ENCODE measurements at places on chromosomes 7 and 10. TPM values are rescaled to one million over a fixed set of nuclear protein-coding genes. Genes with fewer than 3 reads are reported as not detected.

DNA sequence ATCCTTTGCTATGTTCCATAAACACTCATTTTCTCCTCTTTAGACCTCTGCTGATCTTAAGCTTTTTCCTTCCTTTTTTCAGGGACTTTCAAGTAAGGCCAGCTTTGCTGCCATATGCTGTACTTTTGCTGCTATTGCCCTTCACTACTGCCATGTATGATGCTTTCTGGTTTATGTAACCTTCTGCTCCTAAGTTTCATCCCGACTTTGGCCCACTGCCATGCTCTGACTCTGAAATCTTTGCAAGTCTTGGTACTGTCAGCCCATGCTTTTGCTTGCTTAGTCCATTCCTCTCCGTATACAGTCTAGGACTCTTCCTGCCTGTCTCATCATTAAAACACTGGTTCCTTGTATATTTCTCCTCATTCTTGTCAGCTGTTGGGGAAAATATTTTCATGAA lies 152.4 kb downstream of the RNF133 start:
- no peak for DNase-seq

DNA sequence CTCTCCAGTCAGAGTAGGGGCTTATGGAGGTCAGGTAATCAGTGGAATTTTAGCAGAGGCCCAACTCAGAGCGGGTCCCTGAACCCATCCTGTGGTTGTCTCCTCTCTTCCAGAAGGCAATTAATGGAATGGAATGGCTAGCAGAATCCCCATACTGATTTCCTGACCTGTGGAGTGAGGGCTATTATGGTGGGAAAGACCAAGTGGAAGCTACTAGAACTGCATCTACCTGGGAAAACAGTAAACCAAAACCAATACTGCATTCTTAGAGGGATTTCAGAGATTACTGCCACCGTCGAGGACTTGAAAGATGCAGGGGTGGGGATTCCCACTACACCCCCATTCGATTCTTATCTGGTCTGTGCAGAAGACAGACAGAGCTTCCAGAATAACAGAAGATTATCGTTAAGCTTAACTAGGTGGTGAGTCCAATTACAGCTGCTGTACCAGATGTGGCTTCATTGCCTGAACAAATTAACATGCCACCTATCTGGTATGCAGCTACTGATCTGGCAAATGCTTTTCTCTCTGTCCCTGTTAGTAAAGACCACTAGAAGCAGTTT lies 73.2 kb downstream of the LMBR1 start:
- DNase-seq, result no peak

GRCh38 chr7:134547397-134548054 lies 1.4 kb upstream of the AKR1B15 start:
- no peak for DNase-seq

GRCh38 chr7:88316456-88316855 lies 9.8 kb upstream of the STEAP4 start:
- DNase-seq, result no peak

GRCh38 chr10:7696545-7696944 lies 6.6 kb upstream of the ITIH2 start:
- no peak for DNase-seq

- no peak for DNase-seq
Measured at GRCh38 chr7:64541438-64542359, 21.2 kb downstream of the ZNF680 start.

DNA sequence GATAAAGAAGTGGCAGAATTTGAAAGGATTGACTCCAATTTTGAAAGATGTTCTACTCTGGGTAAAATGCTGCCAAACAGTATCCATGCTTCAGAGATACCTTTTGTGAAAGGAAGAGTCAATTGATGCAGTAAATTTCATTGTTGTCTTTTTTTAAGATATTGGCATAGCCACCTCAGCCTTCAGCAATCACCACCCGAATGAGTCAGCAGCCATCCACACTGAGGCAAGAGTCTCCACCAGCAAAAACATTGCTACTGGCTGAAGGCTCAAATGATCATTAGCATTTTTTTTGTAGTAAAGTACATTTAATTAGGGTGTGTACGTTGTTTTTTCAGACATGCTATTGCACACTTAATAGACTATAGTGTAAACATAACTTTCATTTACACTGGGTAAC lies 31.7 kb upstream of the CYP26C1 start:
- DNase-seq, result no peak

GRCh38 chr7:44824894-44825526 lies 22.9 kb downstream of the H2AZ2 start:
- no peak for DNase-seq

DNA sequence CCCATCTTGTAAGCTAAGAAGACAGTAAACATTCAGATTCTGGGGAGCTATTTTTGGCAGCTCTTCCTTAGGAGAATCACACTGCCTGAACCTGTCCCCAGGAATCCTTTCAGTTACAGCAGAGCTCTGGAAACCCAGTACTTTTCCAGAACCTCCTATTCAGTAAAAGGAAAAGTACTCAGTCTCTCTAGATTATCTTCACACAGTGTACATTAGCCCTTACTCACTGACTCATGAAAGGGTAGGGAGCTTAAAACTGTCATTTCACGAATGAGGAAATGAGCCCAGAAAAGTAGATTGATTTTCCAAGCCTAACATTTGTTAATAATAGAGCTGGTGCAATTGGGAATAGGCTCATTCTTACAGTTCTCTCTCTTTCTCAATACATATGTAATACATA lies 3.9 kb upstream of the CNNM1 start:
- DNase-seq, result no peak

DNA sequence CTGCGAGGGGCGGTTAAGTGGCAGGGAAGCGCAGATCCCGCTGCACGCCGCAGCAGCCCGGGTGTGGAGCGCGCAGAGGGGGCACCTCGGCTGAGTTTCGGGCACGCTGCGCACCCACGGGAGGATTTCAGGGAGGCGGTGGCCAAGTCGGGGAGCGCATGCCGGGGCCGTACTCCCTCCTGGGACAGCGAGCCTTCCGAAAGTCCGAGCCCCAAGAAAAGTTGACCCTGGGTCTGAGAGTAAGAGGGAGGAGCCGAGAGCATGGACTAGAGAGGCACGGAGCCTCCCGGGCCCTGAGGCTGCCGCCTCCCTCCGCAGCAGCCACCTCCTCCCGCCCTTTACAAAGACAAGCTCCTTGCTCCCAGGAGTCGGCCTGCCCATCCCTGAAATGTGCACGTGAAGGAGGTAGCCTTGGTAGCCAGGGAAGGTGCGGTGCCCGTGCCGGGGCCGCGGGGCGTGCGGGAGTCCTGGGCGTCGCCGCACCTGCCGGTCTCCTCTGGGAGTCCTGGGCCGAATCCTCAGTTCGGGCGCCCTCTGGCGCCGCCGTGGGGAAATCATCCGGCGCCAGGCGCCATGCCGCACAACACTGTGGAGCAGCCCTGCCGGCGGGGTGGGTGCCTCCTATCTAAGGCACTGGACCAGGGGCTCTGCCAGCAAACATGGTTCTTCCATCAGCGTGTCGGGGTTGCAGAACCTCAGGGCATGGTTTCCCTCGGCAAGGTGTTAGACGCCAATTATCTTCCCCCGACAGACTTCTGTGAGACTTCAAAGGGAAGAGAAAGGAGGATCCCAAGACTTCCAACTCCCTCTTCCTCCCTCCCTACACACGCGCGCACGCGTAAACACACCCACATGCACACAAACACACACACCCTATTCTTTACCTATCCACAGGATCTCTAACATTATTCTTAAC lies 104.0 kb downstream of the TRIL start:
- DNase-seq, result no peak

DNA sequence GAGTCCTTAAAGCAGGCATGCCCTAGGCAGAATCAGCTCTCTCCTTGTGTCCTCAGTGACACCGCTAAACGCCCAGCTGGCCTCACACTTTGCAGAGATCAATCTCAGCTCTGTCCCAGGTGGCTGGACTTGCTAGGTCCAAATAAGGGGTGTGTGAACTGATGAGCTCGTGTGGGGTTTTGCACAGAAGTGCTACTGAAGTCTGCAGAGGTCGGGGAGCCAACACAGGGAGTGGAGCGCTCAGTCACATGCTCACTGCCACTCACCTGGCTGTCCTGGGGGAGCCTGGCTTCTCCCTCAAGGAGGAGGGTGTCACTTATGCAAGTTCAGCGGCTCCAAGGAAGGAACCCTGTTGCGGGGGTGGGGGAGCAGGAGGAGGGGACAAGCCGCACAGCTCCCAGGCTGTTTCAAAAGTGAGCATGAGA lies 2.0 kb downstream of the ELN start:
- no peak for DNase-seq

GRCh38 chr10:15954188-15954587 lies 93.9 kb upstream of the MINDY3 start:
- DNase-seq, result no peak

DNA sequence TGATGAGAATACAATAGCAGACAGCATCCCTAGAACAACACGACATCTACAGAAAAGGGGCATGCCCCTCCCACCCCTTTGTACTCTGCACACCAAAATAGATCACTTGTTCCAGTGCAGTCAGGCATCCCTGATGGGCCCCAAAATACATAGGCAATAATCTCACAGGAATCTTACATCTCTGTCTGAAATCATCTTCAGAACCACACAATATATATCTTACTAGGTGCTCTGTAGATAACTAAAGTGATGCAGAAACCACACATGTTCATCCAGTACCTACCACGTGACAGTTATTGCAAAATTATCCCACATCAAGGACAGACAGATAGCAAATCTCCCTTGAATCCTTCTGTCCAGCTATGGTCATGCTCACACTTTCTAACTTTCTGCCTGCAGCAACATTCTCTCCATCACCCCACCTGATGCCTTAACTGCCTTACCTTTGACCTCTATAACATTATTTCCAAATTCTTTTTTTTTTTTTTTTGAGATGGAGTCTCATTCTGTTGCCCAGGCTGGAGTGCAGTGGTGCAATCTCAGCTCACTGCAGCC lies 30.7 kb downstream of the ST8SIA6 start:
- no peak for DNase-seq

DNA sequence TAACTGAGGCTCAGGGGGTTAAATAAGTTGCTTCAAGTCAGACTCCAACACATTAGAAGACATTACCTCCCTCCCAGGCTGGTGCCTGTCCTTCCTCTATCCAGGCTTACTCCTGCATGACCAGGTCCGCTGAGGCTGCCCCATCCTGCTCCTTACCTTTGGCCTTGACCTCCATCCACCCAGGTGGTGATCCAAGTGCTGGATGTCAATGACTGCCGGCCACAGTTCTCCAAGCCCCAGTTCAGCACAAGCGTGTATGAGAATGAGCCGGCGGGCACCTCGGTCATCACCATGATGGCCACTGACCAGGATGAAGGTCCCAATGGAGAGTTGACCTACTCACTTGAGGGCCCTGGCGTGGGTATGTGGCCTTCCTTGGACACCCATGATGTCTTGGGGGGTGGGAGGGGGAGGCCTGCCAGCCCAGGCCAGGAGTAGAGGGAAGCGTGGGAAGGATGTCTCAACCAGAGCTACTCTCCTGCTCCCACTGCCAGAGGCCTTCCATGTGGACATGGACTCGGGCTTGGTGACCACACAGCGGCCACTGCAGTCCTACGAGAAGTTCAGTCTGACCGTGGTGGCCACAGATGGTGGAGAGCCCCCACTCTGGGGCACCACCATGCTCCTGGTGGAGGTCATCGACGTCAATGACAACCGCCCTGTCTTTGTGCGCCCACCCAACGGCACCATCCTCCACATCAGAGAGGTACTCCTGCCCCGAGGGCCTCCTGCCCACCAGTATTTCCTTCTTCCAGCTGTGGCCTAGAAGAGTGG lies 29.6 kb upstream of the VSIR start:
- no peak for DNase-seq

GRCh38 chr10:68543004-68543918 lies 15.9 kb upstream of the SLC25A16 start:
- DNase-seq, result no peak

GRCh38 chr10:13038391-13038790 lies 36.9 kb upstream of the CCDC3 start:
- DNase-seq, result no peak

Gene BAZ1B
- 29.0 TPM for polyA plus RNA-seq

Gene TCF7L2
- polyA plus RNA-seq, result 7.7 TPM

Gene DYNC1I1
- polyA plus RNA-seq, result 0.06 TPM

Gene NUTM2E
- polyA plus RNA-seq, result 0.09 TPM

Gene IGF2BP3
- polyA plus RNA-seq, result 78.5 TPM

Gene EVX1
- polyA plus RNA-seq, result not detected

Gene SPDYE6
- not detected for polyA plus RNA-seq

Gene PIK3CG
- 0.02 TPM for polyA plus RNA-seq

Gene IQUB
- 0.06 TPM for polyA plus RNA-seq

Gene OR2A42
- polyA plus RNA-seq, result not detected

Gene CTAGE4
- 0.04 TPM for polyA plus RNA-seq

Gene SUV39H2
- polyA plus RNA-seq, result 6.2 TPM

Gene STX1A
- 12.9 TPM for polyA plus RNA-seq

Gene GPNMB
- 6.8 TPM for polyA plus RNA-seq

Gene FAM241B
- polyA plus RNA-seq, result 0.37 TPM

Gene IL6
- 18.4 TPM for polyA plus RNA-seq

Gene DCLRE1C
- 6.4 TPM for polyA plus RNA-seq

Gene KCNMA1
- 58.8 TPM for polyA plus RNA-seq
